ENCODE measurements at places on chromosomes 2 and 18. TPM values are rescaled to one million over a fixed set of nuclear protein-coding genes. Genes with fewer than 3 reads are reported as not detected.

Gene CRYGC
- total RNA-seq, result not detected

Gene SANBR
- 2.2 TPM for total RNA-seq

Gene MATN3
- total RNA-seq, result not detected

Gene RESP18
- total RNA-seq, result not detected

Gene TRIM43
- not detected for total RNA-seq

Gene RBM43
- 4.8 TPM for total RNA-seq
